ENCODE measurements at places on chromosomes 11 and 22.
A peak's percentile ranks its signal among the peaks of the same experiment; 100 is the strongest.

DNA sequence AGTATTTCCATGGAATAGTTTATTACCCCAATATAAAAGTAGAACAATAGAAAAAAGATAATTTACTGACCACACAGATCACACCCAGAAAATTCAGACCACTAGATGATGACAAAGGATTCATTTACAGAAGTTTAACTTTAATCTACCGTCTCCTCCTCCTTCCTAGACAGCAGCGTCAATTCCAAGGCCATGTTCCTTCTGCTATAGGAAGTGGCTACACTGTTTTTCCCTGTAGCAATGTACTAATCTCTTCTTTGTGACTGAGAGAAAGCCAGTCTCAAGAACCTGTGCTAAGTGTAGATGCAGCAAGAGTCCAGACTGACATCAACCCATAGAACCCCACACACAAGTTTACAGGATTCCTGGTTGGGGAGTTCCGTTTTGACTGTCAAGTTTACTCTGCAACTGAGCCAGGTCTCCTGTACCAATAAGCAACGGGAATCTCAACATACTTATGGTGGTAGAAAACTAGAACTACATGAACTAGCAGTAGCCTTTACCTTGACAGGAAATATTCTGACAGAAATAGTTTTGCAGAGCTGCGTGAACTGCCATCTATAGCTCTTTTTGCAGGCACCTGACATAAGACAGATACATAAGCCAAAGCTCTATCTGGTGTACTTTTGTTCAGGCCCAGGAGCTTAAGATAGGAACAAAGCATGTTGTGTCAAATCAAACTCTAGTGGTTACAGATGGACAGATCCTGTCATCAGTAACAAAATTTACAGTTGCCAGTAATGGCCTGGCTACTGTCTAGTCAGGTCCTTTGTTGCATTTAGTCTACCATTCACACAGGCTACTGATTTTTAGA is 42.9 kb downstream of the MRTFA start:
- no peak for DNase-seq

DNA sequence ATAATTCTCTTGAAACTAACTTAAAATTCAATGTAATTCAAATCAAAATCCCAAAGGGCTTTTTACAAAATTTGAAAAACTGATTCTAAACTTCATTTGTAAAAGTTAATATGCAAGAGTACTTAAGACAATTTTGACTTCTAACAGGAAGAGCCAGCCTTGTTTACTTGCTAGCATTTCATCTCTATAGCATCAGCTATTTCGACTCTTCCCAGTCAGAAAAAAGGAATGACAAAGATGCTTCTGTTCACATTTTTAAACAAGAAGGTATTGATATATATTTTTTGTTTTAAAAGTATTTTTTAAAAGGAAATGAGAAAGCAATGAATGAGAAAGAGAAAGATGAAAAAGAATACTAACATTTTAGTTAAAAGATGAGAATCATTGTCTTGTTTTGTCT is 16.4 kb downstream of the SLN start:
- DNase-seq: no peak

DNA sequence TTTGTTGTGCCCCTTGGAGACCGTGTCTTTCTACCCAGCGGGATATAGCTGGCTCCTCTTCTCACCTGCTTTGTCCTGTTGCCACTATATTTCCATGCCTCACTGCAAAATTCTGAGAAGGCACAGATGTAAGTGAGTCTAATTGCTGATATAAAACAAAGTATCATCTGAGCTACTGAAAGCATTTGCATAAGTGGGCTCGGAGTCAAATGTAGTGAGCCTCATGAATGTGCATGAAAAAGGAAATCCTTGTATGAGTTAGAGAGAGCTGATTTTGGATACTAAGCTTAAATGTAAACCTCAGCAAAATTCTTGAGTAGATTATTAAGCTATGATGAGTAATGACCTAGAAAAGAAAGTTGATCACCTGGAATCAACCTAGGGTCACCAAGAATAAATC is 13.9 kb downstream of the OVCH2 start:
- DNase-seq: no peak

DNA sequence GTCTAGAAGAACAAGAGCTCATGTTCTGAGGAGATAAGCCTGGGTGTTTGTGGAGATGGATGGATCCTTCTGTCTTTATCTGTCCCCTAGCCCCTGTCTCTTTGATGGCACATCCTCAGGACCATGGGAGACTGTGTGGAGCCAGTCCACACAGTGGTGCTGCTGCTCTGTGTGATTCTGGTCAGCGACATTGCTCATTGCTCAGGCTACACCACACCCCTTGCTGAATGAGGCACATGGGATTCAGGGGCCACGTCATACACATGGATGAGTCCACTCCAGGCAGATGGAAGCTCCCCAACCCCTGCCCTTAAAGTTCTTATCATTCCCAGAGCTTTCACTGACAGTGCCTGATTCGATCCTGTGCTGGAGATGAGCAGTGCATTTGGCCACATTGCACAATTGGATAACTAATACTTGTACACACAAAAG is 222.2 kb downstream of the NAV2 start:
- DNase-seq: no peak

GRCh38 chr22:30782613-30783012 is 87.9 kb downstream of the OSBP2 start:
- DNase-seq: no peak

GRCh38 chr11:120389693-120390584 is 53.7 kb downstream of the ARHGEF12 start:
- no peak for DNase-seq

GRCh38 chr11:69088676-69089146 is 40.0 kb downstream of the TPCN2 start:
- peak; percentile 82 for DNase-seq

- no peak for DNase-seq
Measured at GRCh38 chr11:117984476-117984875, 1.7 kb upstream of the IL10RA start.

DNA sequence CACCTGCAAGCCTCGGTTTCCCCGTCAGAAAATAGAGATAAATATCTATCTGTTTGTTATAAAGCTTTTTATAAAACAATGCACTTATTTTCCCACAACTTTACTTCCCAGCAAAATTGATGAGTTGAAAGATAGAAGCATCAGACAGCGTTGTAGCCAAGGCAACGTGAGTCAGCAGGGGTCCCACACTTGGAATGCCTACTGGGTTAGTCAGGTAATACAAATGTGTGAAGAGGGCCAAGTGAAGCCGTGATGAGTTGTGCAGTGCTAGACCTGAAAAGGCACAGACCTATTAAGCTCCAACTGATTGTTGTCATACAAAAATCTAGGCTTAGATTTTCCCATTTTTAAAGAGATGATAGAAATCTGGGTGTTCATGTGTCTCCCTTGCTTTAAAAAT is 118.7 kb downstream of the PGR start:
- DNase-seq: no peak

DNA sequence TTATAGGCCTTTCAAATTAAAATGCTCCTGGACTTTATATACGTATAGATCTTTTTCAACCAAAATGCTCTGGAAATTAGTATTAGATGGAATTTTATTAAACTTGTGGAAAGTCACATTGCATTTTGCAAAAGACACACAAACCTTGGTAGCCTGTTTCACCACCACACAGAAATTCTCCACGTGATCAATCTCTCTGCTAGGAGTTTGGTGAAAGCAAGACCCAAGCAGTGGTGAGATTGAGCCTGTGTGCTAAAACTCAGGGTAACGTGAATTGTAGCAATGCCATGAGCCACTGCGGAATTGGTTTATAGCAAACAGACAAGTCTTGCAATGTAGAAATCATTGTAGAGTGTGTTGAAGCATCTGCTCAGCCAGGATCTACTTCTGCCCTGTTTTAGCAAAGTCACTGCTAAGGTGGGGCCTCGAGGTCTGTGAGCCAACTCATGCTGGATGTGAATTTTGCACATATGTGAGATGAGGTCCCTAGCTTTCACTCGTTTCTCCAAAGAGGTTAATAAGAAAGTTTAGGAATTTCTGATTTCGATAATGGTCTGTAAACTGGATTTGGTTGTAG is 184.8 kb downstream of the DBX1 start:
- no peak for DNase-seq

DNA sequence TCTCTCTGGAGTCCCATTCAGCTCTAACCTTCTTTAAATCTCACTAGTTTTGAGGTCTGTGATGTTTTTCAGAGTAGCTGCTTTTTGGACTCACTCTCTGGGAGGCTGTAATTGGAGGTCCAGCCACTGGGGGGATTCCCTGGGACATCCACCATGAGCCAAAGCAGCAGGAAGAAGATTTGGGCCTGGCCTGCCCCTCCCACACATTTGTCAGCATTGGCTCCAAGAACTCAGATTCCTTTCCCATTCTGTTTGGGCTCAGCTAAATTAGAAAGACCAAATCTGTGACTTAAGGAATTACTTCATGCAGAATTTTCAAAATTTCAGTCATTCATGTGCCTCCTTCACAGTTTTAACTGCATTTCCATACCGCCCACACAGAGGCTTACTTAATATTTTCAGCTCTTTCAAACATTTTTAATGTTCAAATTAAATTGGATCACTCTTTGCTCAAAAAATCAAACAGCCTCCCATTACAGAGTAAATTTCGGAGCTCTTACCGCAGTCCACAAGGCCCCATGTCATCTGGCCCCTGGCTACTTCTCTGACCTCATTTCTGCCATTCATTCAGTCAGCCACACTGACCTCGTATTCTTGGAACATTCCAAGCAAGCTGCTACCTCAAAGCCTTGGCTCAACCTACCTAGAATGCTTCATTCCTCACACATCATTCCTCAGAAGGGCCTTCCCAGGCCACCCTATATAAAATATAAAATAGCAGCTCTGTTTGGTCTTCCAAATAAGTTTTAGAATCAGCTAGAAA is 54.5 kb upstream of the RRAS2 start:
- DNase-seq: peak; percentile 52

GRCh38 chr22:32016081-32016480 is 27.0 kb upstream of the SLC5A1 start:
- no peak for DNase-seq

GRCh38 chr11:44335052-44335760 is 25.3 kb upstream of the ALX4 start:
- no peak for DNase-seq

Measured in right forelimb (tissue), 1 donor.